ENCODE measurements at places on chromosomes 5 and 9.

- DNase-seq: no peak
Measured at GRCh38 chr5:7592910-7593309, 197.0 kb downstream of the ADCY2 start.

DNA sequence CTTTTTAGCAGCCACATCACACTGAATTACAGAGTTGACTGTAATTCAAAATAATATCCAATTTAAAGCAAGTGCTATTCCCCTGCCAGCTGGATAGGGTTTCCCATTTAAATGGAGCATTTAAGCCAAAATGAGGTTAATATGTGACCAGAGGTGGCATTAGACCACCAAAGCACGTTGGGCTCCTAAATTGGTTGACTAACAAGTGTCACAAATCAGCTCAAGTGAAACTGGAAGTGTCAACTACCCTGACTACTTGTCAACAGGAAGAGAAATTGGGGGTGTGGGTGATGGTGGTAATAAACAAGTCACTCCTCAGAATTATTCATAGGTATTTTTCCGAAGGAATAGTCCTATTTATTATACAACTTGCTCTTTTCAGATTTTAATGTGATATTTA lies 609.6 kb upstream of the TLE4 start:
- DNase-seq: no peak

- no peak for DNase-seq
Measured at GRCh38 chr5:144457160-144457559, 286.5 kb downstream of the KCTD16 start.

DNA sequence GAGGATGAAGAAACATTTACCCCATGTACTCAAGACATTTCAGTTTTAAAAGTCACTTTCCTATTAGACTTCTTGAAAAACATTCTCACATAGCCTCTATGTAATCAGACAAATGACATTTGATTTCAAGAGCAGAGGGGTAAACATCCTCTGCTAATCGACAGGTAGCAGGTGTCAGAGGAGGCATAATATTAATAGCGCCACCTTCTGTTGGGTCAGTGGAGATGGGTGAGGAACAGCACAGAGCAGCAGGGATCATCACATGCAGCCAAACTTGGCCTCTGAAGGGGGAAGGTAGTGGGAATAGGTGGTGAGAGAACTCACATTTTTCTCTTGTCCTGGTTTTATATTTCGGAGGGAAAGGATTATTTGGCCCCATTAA lies 3.3 kb upstream of the LSM11 start:
- DNase-seq: no peak

GRCh38 chr9:113633782-113634595 lies 170.5 kb downstream of the RGS3 start:
- DNase-seq: peak; percentile 31

GRCh38 chr5:169243651-169244422 lies 57.1 kb downstream of the SLIT3 start:
- DNase-seq: peak; percentile 44

DNA sequence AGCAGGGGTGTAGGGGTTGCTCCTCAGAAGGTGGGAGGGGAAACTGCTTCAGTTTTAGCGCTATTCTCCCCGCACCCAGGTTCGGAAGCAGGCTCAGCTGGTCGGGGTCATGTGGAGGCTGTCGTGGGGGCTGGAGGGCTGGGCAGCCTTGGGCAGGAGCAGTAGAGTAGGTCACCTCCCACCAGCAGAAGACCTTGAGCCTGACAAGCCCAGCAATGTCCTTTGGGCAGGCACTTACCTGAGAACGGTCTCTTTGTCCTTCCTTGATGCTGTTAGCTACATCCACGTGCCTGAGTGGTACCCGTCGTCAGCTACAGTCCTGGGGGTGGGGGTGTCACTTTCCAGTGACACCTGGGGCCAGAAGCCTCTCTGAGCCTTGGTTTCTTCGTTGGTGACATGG lies 20.3 kb downstream of the ENHO start:
- DNase-seq: no peak

GRCh38 chr5:139368613-139369012 lies 14.5 kb downstream of the SLC23A1 start:
- no peak for DNase-seq

DNA sequence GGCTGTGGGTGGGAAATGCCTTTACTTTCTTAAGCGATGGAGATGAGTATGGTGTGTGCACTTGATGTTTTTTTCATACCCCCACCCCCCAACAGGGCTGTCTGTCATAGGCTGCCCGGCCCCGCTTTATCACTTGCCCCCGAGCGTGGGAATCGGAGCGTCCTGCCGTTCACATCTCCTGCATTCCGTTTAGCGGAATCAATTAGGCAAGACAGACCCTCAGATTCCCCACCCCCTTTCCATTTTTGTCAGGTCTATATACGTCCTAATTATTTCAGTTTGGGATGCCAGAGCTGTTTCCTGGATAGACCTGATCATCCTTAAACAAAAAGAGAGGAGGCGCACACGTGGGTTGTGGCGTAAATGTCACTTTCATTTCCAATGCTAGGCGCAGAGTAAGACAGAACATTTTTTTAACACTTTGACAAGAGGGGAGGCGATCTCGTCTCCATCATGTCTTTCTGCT lies 217.2 kb downstream of the MEF2C start:
- no peak for DNase-seq

GRCh38 chr5:100706776-100707175 lies 171.6 kb downstream of the FAM174A start:
- no peak for DNase-seq

GRCh38 chr5:59186623-59187022 lies 603.7 kb downstream of the RAB3C start:
- no peak for DNase-seq

DNA sequence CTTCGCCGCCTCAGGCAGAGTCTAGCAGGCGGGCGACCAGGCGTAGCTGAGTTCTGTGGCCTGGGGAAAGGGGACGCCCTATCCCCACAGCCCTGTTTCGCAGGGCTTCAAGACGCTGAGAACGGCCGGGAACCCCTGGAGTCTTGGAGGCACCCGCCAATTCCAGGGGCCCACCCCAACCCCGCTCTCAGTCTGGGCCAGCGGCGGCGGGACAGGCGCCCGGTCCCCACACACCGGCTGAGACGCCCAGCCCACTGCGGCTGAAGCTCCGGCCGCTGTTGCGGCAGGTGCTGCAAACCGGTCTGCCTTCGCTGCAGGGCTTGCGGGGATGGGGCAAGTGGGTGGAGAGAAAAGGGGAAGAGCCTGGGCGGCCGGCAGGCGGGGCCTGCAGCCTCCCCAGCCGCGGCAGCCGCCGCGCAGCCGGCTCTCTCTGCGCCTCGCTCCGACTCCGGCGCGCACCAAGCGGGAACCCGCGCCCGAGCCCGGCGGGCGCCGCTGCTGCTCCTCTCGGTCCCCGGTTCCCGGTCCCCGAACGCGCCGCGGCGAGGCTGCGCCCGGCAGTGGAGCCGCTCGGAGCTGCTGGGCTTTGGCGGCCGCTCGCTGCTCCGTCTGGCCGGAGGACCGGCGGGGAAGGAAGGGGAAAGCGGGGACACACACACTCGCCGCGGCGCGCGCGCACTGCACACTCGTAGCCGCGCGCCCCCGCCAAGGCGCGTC lies at the start of gene PIP5K1B:
Gene PIP5K1B, plus strand, starts transcription at position 427 of the 717 bp plus-strand sequence. CDS start 117,375 bp downstream, outside the sequence.
- peak; percentile 61 for DNase-seq

DNA sequence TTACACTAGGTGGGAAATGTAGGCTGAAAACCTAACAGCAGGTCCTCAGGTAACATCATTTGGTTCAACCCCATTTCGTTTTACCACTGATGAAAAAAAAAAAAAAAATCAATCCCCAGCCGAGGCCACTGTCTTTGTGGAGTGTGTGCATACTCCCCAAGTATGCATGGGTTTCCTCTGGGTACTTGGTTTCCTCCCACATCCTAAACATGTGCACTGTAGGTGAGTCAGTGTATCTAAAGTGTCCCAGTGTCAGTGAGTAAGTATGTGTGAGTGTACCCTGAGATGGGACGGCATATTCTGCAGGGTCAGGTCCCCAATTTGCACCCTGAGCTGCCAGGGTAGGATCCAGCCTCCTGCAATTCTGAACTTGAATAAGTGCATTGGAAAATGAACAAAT lies 966.5 kb upstream of the DMAC1 start:
- DNase-seq: no peak

DNA sequence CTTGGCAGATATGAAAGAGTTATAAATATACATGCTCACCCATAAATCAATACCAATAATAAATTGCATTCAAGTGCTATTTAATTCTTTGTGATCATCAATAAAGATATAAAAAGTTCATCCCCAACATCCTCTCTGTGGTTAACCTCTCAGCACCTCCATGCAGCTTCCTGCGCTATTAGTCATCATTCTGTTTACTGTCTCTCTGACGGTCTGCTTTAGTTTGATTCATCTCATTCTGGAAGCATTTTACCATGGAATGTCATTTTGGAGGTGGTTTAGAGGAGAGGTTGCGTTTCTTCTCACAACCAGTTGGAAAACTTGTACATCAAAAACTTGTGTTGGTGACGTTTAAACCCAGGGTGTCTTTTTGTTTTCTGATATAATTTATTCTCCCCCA lies 486.6 kb downstream of the BRINP1 start:
- no peak for DNase-seq

- no peak for DNase-seq
Measured at GRCh38 chr9:117253261-117253660, 161.6 kb downstream of the ASTN2 start.

DNA sequence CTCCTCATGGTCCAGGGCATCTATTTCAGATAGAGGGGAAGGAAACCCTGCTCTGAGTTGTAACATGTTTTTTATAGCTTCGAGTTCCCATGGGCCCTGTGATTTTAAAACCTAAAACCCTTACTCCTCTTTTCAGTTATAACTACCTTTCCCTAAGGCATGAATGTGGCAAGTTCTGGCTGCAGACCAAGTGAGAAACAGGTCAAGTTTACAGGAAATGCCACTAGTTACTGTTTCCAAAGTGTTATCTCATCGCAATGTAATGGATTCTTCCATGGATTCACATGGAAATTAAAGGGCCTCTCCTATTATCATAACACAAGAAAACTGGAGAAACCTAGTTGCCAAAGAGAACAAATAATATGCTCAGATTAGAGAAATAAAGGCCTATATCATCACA lies 574.5 kb upstream of the GRAMD2B start:
- no peak for DNase-seq

- no peak for DNase-seq
Measured at GRCh38 chr5:39519566-39520231, 94.9 kb upstream of the DAB2 start.

- DNase-seq: no peak
Measured at GRCh38 chr5:78594610-78595457, 53.7 kb downstream of the LHFPL2 start.

GRCh38 chr9:78813602-78814180 lies 516.8 kb downstream of the PSAT1 start:
- DNase-seq: no peak

DNA sequence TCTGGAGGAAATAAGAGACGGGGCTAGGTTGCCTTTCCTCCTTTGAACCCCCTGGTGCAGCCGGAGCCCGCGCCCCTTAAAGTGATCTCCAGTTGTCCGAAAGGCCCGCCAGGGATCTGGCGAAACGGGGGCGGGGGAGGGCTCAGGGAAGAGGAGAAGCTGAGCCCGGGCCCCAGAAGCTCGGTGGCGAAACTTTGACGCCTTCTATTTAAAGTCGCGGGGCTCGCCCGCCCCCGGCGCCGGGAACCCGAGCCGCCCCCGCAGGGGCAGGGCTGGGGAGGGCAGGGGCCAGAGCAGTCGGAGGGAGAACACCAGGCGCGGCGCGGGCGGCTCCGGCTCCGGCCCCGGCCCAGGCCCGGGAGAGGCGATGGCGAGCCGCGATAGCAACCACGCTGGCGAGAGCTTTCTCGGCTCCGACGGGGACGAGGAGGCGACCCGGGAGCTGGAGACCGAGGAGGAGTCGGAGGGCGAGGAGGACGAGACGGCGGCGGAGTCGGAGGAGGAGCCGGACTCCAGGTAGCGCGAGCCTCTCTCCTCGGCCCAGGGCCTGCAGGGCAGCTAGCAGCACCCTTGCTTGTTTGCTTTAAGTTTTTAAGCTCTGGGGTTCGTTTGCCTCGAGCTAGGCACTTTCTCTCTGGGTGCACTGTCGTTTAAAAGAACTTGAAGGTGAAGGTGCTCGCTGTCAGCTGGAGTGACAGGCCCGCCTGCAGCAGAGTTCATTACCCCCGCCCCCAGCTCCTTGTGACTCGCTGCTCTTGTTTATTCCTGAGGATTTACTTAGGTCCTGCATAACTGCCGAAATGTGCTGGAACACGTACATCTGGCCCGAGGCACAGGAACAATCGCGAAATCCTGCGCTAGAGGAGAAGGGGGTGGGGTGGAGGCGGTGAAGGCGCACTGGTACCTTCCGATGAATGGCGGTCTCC lies at the start of gene CMYA5:
Gene CMYA5, plus strand, starts transcription at position 296 of the 926 bp plus-strand sequence. Its CDS starts 72 bp downstream, at position 368.
- DNase-seq: no peak

DNA sequence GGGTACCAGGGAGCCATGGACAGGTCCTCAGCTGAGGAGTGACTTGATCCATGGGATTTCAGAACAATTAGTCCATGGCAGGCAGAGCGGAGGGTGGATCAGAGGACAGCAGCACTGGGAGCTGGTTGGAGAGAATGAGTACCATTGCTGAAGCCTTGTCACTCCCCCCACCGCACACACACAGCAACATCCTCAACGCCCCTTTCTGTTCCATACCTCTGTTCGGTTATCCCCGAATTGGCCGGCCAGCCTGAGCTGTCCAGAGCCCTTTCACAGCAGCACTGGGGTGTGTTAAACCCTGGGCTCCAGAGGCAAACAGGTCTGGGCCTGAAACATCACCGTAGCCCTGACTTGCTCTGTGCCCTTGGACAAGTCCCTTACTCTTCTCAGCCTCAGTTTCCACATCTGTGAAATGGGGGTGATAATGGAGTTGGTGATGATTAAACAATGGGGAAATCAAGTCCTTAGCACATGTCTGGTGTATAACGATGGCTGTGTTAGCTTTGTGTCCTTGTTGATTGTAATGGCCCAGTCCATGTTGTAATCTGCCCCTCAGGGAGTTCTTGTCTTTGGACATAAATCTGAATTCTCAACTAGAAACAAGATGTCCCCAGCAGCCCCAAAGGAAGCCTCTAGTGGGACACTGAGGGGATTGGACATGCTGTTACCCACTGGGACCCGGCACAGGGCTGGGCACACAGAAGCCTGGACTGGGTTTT lies 16.9 kb downstream of the GSN start:
- peak; percentile 25 for DNase-seq

GRCh38 chr5:173247041-173247440 lies 12.0 kb upstream of the NKX2-5 start:
- DNase-seq: no peak

GRCh38 chr5:56250011-56250410 lies 16.9 kb upstream of the ANKRD55 start:
- no peak for DNase-seq

GRCh38 chr5:132437604-132438266 lies 52.8 kb downstream of the IRF1 start:
- no peak for DNase-seq

GRCh38 chr9:92850898-92851297 lies 26.9 kb downstream of the ZNF484 start:
- no peak for DNase-seq

All from dorsolateral prefrontal cortex (tissue), 122 donors.